ENCODE measurements at places on chromosomes 3 and 15.

- peak; percentile 32 for DNase-seq
These were observed 55.3 kb downstream of the CCDC33 start for GRCh38 chr15:74291101-74292071.

- DNase-seq, result no peak
These were observed 75.3 kb upstream of the LEKR1 start for GRCh38 chr3:156750874-156751245.

GRCh38 chr3:38254872-38255271, 10.7 kb upstream of the SLC22A13 start:
- no peak for DNase-seq

GRCh38 chr3:185961675-185962232, 23.9 kb upstream of the TRA2B start:
- no peak for DNase-seq

GRCh38 chr3:142180761-142181362, 31.5 kb upstream of the TFDP2 start:
- peak; percentile 40 for DNase-seq

DNA sequence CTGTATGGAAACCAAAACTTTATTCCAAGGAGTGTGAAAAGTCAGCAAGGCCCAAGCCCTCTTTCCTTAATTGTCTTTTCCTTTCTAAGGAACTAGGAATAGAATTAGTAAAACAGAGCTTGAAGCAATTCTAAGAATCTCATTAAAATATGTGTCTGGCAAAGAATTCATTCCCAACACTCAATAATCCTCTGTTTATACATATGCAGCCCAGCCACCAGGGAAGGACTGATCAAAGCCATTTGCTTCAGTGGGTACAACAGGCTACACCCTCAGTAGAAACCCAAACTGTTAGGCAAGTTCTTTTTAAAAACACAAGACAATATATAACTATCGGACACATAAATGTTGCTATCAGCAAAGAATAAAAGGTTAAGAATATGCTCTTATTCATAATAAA, 266.9 kb downstream of the ERC2 start:
- no peak for DNase-seq

DNA sequence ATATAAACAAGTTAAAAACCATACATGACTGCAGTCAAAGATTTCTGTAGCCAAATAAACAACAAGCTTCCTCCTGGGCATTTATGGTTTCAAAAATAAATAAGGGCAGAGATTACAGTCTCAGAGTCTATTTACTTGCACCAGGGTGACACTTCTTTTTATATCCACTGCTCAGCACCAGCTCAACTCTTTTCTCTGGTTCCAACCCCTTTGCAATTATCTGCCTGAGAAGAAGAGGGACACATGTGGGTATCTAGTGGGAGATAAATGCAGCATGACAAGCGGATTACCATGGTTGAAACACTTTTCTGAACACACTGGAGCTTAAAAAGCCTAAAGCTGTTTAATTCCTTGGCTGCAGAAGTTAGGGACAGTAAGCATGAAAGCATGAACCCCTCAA, 311.5 kb downstream of the CNTN3 start:
- DNase-seq, result no peak

GRCh38 chr15:60853109-60853508, 374.2 kb upstream of the ICE2 start:
- no peak for DNase-seq

- DNase-seq, result no peak
These were observed 22.8 kb upstream of the PPP4R2 start for GRCh38 chr3:72973786-72974185.

- DNase-seq, result no peak
These were observed 71.9 kb downstream of the ALDH1A2 start for GRCh38 chr15:57993409-57994145.

GRCh38 chr3:197202694-197203093, 95.7 kb downstream of the DLG1 start:
- no peak for DNase-seq

DNA sequence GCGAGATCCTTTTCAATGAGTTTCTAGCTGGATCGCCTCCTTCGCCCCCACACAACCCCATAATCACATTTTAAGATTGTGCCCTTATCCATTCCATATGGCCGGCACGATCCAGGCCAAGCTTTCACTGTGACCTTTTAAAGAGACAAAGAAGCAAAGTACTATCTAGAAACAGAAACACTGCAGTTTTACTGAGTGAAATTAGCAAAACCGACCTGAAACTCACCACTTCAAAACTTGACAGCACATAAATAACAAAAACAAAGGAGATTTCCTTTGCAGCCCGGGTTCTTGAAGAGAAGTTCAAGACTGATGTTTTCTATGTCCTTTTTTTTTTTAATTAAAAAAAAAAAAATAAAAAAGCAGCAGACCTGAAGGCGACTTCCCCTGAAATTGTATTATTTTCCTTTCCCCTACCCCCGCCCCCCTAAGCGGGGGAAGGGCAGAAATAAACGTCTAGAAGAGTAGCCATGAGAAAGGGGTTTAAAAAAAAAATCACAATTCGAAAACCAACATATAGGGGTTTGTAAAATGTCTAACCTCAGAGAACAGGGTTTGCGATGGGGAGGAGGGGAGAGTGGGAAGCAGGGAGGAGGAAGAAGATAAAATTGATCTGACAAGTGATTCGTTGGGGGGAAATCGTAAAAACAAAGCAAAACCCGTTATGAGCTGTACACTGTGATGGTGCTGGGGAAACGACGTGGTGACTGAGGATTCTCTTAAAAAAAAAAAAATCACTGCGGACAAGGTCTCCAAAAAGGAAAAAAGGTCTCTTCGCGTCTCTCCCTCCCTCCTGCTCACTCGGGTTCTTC, 1.5 kb downstream of the SATB1 start:
- peak; percentile 56 for DNase-seq

- DNase-seq, result no peak
These were observed 384.5 kb upstream of the NECTIN3 start for GRCh38 chr3:110687138-110687537.

DNA sequence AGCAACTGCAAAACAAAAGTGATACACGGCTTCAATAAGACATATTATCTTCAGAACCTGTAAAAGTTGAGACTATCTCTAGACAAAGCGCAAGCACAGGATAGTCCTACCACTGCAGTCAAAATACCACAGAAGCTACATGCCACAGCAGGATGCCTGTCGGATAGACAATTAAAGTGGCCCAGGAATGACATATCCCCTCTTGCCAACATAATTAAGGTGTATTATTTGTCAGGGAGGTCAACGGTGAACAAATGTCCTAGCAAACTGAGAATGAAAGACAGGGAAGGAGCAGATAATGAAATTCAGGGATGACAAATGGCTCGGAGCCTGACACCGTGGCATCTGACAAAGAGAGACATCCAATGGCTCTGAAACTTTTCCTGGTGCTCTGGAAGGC, 185.7 kb downstream of the MECOM start:
- DNase-seq, result no peak

GRCh38 chr3:37386627-37387230, 212.3 kb upstream of the LRRFIP2 start:
- DNase-seq, result no peak

DNA sequence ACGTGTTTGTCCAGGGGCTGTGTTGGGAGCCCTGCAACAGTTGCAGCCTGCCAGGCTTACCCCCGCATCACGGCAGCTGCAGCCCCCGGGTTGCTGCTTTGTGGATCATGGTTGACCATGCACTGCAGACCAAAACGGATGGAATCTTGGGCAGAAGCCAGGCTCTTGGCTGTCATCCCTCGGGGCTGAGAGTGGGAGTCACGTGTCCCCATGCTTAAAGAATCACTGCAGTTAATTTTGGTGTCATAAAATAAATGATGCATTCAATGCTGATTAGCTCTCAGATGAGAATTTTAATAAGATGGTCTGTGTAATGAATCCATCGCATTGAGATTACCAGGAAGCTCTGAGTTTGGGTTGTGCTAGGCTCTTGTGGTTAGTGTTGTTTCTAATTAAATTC, 115.6 kb downstream of the CHDH start:
- no peak for DNase-seq

DNA sequence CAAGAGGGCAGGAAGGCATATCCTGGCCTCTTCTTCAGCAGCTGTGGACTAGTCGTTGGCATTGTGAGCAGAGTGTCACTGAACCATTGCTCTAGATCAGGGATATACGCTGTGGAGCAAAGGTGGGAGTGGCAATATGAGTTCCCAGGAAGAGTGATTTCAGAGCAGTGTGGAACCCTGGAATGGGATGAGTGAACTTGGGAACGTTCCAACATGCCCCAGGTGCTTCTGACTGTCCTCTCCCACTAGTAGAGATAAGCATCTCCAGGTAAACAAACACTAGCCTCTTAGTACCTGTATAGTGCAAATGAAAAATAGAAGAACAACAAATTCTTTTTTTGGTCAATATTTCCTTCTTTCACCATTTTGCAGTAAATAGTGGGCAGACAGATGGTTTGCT, 123.6 kb upstream of the VEPH1 start:
- no peak for DNase-seq

GRCh38 chr3:184058029-184058428, 5.2 kb downstream of the HTR3C start:
- no peak for DNase-seq

DNA sequence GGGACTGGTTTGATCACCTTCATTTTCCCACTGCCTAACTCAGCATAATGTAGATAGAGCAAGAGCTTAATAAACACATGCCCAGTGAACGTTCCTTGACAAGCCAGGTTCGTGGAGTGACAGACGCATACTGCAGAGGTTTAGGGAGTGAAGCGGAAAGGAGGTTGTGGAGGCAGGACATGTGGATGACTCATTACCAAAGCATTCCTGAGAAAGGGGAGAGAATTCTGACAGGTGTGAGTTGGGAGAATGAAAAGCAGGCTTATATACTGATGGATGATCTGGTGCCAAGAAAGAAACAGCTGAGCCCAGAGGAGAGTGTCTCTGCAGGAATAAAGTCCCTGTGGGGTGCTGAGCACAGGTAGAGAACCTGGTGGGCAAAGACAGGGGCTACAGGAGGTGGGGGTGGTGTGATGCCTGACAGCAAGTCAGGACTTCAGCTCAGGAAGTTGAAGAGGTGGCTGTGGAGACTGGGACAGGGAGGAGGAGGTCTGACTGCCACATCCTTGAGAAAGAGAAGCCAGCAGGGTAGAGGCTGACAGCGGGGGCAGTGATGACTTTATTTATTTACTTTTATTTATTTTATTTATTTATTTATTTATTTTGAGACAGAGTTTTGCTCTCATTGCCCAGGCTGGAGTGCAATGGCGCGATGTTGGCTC, 2.4 kb upstream of the RPL29 start:
- DNase-seq, result no peak

- no peak for DNase-seq
These were observed 51.6 kb downstream of the ABHD2 start for GRCh38 chr15:89139613-89140499.

GRCh38 chr3:59341459-59341858, 291.6 kb upstream of the CFAP20DC start:
- no peak for DNase-seq

DNA sequence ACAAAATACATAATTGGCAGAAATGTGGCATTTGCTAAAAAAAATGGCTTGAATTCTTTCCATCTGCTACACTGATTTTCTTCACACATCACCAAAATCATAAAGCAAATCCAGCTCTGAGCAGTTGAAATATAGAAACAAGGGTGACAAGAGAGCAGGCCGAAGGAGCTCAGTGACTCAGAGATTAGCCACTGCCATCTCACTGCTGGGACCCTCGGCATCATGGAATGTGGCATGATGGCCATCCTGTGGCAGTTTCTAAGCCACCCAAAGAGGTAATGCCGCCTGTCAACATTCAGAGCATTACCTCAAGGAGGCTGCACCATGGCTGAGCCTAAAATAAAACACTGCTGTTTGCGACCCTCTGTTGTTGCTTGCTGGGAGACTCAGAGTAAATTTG, 80.5 kb upstream of the OSBPL11 start:
- DNase-seq, result no peak

GRCh38 chr3:40680685-40681657, 156.2 kb downstream of the ZNF621 start:
- DNase-seq, result no peak

- peak; percentile 47 for DNase-seq
These were observed 737 bp upstream of the ITPR1 start for GRCh38 chr3:4492208-4493013.

GRCh38 chr3:42507252-42507651, 4.8 kb downstream of the VIPR1 start:
- DNase-seq, result no peak
